ENCODE measurements at places on chromosomes 11 and 22.

- DNase-seq: no peak
These were observed 65.9 kb upstream of the PICALM start for GRCh38 chr11:86134580-86135318.

DNA sequence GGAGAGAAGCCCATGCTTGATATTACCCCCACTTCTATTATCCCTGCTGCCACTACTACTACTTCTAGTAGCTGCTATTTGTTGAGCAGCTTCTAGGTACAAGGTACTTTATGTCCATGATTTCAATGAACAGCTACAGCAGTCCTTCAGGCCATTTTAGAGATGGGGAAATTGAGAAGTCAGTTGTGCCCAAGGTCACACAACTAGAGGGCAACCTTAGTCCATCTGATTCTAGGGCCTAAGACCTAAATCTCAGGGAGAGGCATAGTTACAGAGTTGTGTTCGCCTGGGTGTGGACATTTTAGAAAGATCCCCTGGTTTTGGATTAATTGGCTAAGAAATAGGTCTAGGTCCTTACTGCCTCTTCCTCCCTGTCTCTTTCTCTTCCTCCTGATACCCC, 52.3 kb downstream of the MICAL2 start:
- no peak for DNase-seq

- DNase-seq: no peak
These were observed 97.4 kb upstream of the THY1 start for GRCh38 chr11:119520400-119520799.

DNA sequence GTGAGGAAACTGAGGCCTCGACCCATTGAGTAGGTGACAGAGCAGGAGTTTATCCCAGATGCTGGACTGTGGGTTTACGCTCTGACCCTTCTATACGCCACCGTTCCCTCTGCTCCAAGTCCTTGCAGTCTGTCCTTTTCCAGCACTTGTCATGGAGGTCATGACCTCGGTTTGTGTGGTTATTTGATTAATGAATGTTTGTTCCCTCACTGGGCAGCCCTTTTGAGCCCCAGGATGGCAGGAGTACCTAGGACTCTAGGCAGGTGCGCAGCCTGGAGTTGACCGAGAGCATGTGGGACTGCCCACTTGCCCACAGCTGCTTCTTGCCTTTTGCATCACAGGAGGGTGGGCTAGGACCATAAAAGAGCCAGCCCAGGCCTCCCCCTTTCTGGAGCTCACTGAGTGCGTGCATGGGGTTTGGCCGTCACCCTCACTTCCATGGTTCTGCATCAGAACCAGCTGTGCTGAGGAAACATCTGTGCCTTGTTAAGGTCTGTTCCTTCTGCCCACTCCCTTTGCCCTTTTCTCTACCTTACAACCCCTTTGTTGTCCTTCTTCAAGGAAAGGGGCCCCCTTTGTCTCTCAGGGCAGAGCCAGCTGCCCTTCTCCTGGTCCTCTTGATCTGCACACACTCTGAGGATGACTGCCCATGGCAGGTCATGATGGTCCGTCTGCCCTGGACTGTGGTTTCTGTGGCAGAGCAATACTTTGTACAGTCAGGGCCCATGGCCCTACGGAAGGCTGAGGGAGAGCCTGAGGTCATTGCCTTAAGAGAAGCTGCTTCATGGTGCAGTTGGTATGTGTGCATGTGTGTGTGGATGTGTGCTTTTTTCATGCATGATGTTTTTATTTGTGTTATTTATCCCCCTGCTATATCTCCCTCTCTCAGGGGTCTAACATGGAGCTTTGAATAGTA, 38.2 kb downstream of the BMAL1 start:
- DNase-seq: no peak

GRCh38 chr11:69053546-69054396, 5.0 kb downstream of the TPCN2 start:
- DNase-seq: no peak

DNA sequence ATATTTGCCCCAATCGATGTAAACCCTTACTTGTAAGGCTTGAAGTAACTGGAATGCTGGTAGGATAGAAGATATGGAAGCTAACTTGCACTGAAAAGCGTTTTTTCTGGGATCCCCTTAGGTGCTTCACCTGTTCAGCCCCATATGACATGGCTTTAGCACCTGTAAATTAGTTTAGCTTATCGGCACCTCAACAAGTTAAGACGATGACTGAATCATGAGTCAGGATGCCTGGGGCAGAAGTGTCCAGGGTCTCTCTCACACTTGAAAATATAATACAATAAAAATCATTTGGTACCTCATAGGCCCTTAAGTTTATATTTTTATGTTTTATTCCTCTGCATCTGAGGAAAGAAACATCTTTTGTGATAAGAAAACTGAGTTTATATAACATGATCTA, 409.2 kb upstream of the LRRC4C start:
- DNase-seq: no peak

- no peak for DNase-seq
These were observed 28.8 kb downstream of the PRDM10 start for GRCh38 chr11:129973809-129974208.

- DNase-seq: no peak
These were observed 49.5 kb upstream of the HSPA8 start for GRCh38 chr11:123111465-123111864.

DNA sequence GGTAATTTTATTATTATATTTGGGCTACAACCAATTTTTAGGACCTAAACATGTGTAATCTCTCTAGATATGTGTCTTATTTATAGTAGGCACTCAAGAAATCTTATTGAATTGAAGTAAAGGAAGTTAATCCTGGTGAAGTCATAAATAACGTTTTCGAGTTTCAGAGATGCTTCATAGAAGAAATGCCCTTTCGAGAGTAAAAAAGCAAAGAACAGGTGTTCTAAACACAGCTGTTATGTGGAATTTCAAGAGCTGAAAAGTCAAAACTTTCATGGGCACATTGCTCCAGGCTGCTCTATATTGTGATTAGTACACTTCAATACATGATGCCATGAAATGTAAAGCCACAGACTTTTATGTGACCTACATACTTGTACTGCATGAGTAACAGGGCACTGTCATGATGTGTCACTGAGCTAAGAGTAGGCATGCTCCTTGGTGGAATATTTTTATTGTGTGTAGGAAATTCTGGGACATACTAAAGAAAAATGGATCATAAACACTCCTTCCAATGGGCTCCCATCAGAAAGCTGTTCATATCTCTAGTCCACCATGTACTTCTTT, 7.2 kb upstream of the ELMOD1 start:
- DNase-seq: no peak

DNA sequence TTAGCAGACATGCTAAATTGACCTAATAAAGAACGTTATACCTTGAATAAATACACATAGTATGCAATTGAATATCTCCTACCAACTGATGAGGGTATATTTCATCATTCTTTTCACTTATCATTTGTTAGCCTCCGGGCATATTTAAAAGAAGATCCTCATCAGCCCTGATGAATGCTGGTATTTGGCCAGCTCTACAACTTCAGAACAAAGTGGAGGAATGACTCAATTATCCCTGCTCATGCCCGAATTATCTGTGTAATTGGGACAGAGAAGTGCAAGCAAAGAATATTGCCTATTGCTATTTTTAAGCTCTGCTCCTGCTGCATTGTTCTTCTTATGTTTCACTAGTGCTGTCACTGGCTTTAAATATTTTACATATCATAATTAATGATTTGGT, 622.1 kb downstream of the METTL15 start:
- no peak for DNase-seq

GRCh38 chr22:35039625-35040024, 26.3 kb upstream of the ISX start:
- DNase-seq: no peak

- DNase-seq: peak; percentile 55
These were observed 32.3 kb downstream of the NEAT1 start for GRCh38 chr11:65454696-65455456.

GRCh38 chr11:96614846-96615245, 225.0 kb downstream of the JRKL start:
- no peak for DNase-seq

DNA sequence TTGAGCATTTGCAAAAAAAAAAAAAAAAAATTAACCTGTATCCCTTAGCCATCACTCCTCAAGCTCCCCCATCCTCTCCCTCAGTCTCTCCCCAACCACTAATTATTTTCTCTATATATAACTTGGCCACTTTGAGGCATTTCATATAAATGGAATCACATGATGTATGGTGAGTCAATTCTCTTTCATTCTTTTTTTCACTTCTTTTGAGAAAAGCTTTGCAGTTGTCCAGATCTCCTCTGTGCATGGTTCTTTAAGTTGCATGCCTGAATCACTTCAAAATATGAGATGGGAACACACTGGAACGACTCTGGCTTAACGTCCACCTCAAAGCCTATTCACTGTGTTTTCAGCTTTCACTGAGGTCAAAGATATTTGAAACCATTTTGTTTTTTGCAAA, 40.7 kb downstream of the SHANK2 start:
- no peak for DNase-seq

- DNase-seq: no peak
These were observed 41.5 kb upstream of the CNTN5 start for GRCh38 chr11:98979205-98979604.

DNA sequence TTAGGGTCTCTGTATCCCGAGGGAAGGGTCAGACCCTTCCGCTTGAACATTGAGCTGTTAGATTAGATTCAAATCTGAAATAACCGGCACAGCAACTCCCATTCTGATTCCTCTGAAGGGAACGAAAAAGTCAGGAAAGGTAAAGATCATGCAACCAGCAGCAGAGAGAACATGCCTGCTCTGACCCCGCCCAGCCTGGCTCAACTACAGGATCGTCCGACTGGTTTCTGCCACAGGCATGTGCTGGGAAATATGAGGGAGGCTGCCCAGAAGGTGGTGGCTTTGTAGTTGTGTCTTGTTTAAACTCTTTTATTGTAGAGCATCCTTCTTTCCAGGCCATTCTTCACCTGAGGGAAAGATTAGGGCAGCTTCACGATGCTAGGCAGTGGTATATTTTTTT, 5.0 kb upstream of the MTNR1B start:
- no peak for DNase-seq

GRCh38 chr22:27337676-27338075, 463.9 kb downstream of the MN1 start:
- no peak for DNase-seq

DNA sequence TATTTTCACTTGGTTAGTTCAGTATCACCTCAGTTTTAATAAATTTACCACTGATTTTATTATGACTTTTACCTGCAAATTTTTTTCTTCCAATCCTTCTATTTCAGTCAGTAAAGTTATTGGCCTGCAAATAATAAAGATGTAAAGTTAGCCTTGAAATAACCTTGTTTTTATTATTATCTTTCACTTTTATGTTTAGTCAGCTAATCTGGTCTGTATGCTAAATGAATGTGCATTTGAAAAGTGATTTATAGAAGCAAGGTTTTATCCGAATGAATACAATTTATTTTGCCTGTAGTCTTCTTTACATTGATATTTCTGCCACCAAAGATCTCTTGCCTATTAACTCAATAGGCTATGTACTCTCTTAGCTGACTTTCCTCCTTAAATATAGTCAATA, 425.7 kb downstream of the CNTN5 start:
- no peak for DNase-seq

- DNase-seq: no peak
These were observed 3.0 kb upstream of the SIGIRR start for GRCh38 chr11:417652-418342.

GRCh38 chr11:2717561-2718325, 17.9 kb upstream of the KCNQ1OT1 start:
- DNase-seq: no peak

GRCh38 chr11:36073411-36074203, 129.7 kb downstream of the LDLRAD3 start:
- DNase-seq: no peak

DNA sequence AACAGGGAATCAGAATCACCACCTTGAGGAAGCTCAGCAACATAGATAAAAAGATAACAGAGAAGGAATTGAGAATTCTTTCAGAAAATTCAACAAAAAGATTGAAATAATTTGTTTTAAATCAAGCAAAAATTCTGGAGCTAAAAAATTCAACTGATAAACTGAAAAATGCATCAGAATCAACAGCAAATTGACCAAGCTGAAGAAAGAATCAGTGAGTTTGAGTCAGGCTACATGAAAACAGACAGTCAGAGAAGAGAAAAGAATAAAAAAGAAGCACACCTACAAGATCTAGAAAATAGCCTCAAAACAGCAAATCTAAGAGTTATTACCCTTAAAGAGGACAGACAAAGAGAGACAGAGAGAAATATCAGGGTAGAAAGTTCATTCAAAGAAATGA, 28.8 kb downstream of the BTG4 start:
- DNase-seq: no peak

DNA sequence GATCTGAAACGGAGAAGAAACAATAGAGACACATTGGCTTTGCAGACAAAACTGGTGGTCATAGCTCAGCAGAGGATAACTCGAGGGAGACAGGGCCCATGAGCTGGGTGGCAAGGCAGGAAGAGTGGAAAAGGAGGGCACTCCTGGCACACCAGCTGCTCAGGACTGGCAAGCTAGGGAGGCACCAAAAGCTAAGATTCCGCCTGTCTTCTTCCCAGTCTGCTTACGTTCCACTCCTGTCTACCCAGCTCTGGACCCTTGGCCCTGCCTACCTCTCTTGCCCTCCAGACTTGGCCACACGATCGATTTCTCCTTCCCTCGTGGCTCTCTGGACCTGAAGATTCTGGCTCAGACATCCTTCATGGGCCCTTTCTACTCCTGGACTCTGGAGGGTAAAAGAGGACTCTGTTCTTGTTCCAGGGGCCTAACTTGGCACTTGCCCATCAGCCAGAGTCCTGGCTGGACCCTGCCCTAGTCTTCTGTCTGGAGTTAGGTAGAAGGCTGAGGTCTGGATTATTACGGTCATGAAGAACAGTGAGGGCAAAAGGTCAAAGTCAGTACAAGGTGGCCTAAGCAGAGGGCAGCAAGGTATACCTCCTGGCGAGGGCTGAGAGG, 115.2 kb upstream of the PITPNB start:
- DNase-seq: no peak

- no peak for DNase-seq
These were observed 34.3 kb downstream of the MRTFA start for GRCh38 chr22:40602231-40602630.

- no peak for DNase-seq
These were observed 31.1 kb upstream of the WT1 start for GRCh38 chr11:32466279-32466915.

Data from activated CD4-positive, CD25-positive, alpha-beta regulatory T cell treated with anti-CD3 and anti-CD28 coated beads, Interleukin-2, amount 50 U/mL, for 16 hours (primary cell).